CD4-positive, alpha-beta T cell treated with Interferon alpha-2 for 1 hour (primary cell): ENCODE measurements at places on chromosomes 13 and 19.

DNA sequence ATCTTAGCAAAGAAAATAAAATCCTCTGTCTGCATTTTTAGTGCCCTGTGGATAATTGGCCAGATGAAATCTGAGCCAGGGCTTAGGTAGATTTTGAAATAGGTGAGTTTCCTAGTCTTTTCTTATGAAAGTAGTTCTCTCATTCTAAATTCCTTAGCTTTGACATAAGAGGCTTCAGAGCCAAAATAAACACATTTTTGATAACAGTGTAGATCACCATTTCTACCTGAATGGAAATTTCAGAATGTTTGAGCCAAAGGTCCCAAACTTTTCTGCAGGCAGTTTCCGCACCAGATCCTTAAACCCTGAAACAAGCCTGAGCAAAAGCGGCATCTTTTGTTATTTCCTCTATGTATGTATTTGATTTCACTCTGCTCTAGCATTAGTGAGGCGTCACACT lies 551.2 kb downstream of the EFNB2 start:
- no peak for DNase-seq

GRCh38 chr19:55704494-55705245 lies 29.6 kb downstream of the EPN1 start:
- no peak for DNase-seq

GRCh38 chr19:51354742-51355148 lies 11.4 kb downstream of the ETFB start:
- DNase-seq, result peak; percentile 61

GRCh38 chr19:31290931-31291590 lies 58.2 kb downstream of the TSHZ3 start:
- no peak for DNase-seq
